Transverse colon (tissue), 4 donors: ENCODE measurements at places on chromosomes 4 and X. TPM values are rescaled to one million over a fixed set of nuclear protein-coding genes. Genes with fewer than 3 reads are reported as not detected.

The CFP gene
- total RNA-seq = 2.6 TPM

The ANXA5 gene
- 62.7 TPM for total RNA-seq

The PAGE4 gene
- total RNA-seq = not detected

DNA sequence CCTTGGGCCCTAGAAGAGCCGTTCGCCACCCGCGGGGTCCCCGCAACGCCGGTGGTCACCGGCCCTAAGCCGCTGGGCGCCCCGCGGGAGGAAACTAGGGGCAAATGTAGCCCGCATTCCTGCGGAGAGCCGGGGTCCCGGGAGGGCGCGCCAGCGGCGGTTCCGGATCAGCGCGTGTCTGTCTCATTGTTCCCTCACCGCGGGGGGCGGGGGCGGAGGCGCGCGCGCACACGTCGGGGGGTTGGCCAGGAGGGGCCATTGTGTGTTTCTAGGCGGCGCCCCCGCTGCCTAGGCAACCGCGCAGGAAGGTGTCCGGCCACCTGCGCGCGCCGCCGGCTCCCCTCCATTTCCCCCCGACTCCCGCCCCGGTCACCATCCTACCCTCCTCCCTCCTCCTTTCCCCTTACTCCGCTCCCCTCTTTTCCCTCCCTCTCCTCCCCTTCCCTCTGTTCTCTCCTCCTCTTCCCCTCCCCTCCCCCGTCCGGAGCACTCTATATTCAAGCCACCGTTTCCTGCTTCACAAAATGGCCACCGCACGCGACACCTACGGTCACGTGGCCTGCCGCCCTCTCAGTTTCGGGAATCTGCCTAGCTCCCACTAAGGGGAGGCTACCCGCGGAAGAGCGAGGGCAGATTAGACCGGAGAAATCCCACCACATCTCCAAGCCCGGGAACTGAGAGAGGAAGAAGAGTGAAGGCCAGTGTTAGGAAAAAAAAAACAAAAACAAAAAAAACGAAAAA lies 789 bp upstream of the DDX3X start:
- no peaks in the 10 kb centered on the region for H3K36me3 ChIP-seq
- peak overlapping the region; percentile 98 for H3K4me3 ChIP-seq
- H3K27ac ChIP-seq = peak overlapping the region; percentile 99
- H3K4me1 ChIP-seq = peaks cover 14% of the 10 kb centered on the region
- H3K27me3 ChIP-seq = no peaks in the 10 kb centered on the region

DNA sequence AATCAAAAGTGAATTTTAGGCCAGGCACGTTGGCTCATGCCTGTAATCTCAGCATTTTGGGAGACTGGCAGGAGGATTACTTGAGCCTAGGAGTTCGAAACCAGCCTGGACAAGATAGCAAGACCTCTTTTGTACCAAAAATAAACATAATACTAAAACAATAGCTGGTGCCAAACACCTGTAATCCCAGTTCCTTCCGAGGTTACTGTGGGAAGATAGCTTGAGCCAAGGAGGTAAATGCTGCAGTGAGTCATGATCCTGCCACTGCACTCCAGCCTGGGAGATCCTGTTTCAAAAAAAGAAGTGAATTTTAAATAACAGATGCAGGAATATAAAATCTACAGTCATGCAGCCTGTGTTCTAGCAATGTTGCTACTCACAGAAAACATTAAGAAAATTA lies 488.3 kb downstream of the PPARGC1A start:
- no peak overlapping the region for H3K4me3 ChIP-seq
- no peaks in the 10 kb centered on the region for H3K4me1 ChIP-seq

DNA sequence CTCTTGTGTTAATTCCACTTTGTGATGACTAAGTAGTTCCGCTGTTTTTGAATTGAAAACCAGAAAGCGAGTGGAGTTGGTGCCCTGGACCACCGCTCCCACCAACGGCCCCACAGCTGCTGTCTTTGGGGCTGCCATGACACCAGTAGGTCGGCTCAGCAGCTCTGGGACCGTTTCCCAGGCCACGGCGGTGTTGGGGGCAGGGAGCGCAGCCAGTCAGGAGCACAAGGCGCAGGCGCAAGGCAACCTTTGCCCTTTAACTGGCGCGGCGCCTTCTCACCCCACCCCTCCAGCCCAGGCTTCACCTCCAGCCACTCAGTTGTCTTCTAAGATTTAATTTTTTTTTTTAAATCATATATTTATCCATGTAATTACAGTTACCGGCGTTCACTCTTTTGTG lies at the start of gene GK2:
GK2 (minus strand) TSS at position 166 of the 400 bp plus-strand sequence; CDS start at position 138, 28 bp downstream.
- H3K27me3 ChIP-seq = no peaks in the 10 kb centered on the region
- H3K27ac ChIP-seq = no peak within 1 kb of the TSS
- no peak within 1 kb of the TSS for H3K4me3 ChIP-seq
- no peak for DNase-seq
- H3K36me3 ChIP-seq = no peaks in the 10 kb centered on the region

- peak overlapping the region; percentile 48 for H3K4me3 ChIP-seq
- peak; percentile 12 for DNase-seq
- no peaks in the 10 kb centered on the region for H3K36me3 ChIP-seq
- H3K27me3 ChIP-seq = no peaks in the 10 kb centered on the region
- H3K27ac ChIP-seq = peak overlapping the region; percentile 75
Measured at GRCh38 chrX:17375637-17376430, 834 bp downstream of the NHS start.

- H3K4me1 ChIP-seq = no peaks in the 10 kb centered on the region
- H3K27me3 ChIP-seq = no peaks in the 10 kb centered on the region
- no peaks in the 10 kb centered on the region for H3K36me3 ChIP-seq
- no peak for DNase-seq
Measured at GRCh38 chr4:188691811-188692210, 552.6 kb downstream of the TRIML1 start.
